NCI-H1105 treated with DMSO at 0.1 percent for 48 hours (cell line): ENCODE measurements at places on chromosomes 1 and 21.
A peak's percentile ranks its signal among the peaks of the same experiment; 100 is the strongest.

GRCh38 chr21:16605597-16605996, 875.8 kb downstream of the USP25 start:
- peak; percentile 14 for DNase-seq

- DNase-seq: no peak
Observed at GRCh38 chr1:242402956-242403355, 121.5 kb downstream of the PLD5 start.

DNA sequence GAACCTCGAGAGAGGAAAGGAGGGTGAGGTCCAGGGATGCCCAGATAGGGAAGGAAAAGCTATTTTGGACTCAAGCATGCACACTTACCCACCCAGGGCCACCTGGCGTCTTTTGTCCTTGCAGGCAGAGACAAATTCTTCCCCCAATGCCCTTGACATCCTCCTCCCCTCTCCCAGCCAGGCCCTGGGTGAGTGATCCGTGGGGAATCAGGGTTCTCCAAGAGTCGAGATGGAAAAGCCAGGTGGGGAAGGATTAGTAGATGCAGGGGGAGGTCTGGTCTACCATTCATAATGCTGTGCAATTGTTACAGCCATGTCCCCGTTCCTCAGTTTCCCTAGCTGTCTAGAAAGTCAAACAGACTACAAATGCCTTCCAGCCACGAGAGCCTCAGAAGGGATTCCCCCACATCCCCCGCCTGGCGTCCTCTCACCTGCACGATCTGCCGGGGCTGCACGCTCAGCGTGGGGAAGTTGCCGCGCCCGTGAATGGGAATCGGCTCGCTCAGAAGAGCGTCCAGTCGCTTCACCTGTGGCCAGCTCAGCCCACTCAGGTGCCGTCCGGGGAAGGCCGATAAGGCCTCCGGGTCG, 580 bp downstream of the TENT5B start:
- no peak for DNase-seq

DNA sequence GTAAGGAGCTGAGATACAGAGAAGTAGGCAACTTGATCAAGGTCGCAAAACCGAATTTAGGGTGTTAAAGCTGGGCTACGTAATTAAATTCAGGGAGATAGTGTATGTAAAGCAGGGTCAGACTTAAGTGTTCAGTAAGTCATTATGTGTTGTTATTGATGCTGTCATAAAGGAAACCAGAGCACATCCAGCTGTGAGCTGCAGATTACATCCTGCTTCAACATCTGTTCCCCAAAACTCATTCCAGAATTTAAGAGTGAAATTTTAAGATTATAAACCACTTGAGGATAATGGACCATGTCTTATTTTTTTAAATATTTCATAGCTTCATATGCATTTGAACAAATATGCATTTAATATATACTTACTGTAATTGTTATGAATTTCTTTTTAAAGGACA, 49.7 kb downstream of the IVNS1ABP start:
- DNase-seq: no peak

DNA sequence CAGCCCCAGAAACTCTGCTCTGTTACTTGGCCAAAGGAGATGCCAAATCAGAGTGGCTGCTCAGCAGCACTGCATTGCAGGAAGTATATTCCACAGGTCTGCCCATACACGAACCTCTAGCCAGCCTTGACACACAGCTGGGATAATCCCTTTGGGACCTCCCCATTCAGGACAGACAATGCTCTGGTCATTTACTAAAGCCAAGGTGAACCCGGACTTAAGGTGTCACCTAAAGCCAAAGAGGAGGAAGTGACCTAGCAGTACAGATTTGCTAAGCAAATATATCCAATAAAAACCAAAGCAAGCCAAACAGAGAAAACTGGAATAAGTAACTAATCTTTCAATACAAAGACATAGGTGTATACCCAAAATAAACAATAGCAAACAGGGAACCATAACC, 27.7 kb downstream of the COPA start:
- no peak for DNase-seq

DNA sequence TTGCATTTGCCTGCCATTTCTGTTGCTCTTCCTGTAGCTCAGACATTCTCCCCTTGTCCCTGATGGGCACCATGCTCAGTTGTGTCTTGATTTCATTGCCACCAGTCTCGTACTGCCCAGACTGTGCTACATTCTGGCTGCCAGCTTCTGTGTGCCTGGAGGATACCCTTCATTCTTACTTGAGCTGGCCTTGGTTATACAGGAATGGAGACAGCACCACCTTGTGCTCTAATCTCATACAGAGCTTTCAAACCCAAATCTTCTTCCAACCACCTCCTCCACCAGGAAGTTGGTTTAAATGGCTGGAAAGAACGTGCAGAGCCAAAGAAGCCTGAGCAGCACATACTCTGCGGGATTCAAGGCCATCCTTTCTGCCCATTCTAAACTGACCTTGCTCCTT, 165.3 kb downstream of the SLC35F3 start:
- DNase-seq: no peak

- no peak for DNase-seq
Observed at GRCh38 chr1:160781914-160782689, 13.9 kb upstream of the LY9 start.

GRCh38 chr1:12600880-12601633, 17.0 kb downstream of the DHRS3 start:
- peak; percentile 2 for DNase-seq

DNA sequence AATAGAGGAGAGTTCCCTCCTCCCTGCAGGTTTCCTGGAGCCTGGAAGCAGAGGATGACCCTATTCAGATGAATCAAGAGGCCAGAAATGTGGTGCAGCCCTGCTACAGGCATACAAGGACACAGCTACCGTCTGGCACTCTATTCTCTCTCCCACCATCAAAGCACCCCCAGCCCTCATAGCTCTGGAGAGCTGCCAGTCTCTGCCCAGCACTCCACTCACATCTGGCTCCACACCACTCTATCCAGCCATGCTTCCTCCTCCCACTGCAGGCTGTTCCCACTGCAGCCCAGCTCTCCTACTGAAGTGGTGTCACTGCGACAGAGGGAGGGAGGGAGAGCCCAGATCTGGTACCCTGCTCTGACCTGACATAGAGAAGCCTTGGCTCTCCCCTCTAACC, 18.4 kb downstream of the SYT2 start:
- DNase-seq: peak; percentile 61

- DNase-seq: no peak
Observed at GRCh38 chr1:57163325-57163724, 197.5 kb upstream of the C8B start.

DNA sequence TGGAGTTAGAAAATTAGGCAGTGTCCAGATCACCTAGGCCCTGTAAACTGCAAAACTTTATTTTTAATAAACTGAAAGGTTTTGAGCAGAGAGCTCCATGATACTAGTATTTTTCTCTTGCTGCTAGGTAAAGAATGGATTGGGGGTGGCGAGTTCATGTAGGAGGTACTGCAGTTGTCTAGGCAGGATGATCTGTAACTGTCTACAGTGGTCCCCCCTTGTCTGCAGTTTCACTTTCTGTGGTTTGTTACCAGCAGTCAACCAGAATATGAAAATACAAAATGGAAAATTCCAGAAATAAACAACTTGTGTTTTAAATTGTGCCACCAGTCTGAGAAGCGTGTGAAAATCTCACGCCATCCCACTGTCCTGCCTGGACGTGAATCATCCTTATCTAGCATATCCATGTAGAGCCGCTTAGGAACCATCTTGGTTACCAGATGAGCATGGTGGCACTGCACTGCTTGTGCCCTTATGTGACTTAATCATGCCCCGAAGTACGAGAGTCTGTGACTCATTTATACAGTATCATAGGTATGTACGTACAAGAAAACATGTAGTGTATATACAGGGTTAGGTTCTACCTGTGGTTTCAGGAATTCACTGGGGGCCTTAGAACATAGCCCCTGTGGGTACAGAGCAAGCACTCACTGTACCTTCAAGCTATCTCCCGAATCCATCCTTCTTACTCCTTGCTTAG, 94.2 kb downstream of the AHCTF1 start:
- DNase-seq: no peak

DNA sequence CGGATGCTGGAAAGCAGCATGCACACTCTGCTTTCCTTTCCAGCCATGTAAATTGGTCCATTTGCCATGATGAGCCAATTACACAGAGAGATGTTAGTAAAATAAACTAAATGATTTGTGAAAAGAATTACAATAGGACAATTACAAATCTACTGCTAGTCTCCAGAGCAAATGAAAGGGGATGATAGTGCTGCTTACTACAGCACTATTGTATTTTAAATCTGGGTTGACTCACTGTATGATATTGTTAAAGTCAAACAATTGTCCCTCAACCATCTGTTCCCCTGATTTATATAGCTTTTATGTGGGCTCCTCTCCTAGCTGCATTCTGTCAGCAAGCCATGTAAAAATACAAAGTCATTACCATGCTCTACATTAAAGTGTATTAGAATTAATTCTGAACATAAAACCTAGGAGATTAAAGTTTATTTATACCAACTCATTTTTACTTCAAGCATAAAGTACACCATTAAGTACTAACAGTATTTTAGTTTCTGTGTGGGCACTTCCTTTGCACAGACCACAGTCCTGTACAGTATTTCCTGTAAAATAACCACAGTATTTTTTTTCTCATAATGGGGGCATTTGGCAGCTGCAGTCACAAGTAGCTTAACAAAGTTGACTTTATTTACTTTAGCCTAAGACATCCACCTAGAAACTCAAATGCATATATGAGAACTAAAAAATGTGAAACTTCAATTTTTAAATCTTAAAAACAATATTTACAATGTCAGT, 135.8 kb downstream of the VAV3 start:
- DNase-seq: no peak

DNA sequence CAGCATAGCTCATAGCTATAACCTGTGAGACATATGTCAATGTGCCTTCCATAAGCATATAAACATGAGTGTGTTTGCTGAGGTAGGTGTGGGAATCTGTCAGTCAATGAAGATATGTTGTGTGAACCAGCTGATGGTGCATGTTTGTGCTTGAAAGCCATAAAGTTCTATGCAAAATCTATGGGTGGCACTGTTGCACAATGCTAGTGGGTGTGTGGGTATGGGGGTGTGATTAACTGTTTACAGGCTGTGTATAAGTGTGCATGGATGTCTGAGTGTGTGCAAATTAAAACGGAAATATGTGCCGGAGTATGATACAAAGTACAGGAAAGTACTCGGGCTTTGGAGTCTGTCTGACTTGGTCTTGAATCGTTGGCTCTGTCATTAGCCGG, 1.0 kb upstream of the ATP2B4 start:
- peak; percentile 44 for DNase-seq

GRCh38 chr1:78033797-78034172, 12.0 kb upstream of the GIPC2 start:
- no peak for DNase-seq

GRCh38 chr1:243487649-243488227, 231.9 kb downstream of the SDCCAG8 start:
- no peak for DNase-seq

- DNase-seq: no peak
Observed at GRCh38 chr1:184626076-184627006, 128.3 kb downstream of the EDEM3 start.

- DNase-seq: no peak
Observed at GRCh38 chr1:207789792-207790787, 38.2 kb downstream of the CD46 start.

DNA sequence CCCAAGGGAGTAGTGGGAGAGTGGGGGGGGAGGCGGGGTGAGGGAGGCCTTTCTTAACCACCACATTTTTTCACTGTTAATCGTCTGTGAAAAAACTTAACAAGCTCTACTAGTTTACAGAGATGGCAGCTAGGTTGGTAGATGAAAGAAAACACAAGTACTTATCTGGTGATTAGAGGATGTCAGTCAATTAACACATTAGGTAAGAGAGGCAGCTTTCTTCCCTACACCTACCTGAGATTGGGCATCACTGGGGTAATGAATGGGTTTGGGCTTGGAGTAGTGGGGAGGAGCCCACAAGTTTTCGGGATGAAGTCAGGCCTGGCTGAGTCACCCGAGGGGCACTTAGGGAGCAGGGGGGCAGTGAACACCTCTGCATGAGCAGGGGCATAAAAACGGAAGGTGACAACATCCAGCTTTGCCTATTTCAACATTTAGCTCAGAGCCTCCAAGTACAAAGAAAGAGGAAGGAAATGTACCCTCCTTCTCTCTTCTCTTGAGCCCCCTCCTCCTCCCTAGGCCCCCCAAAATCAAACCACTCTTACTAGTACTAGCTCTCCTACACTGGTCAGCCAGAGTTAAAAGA, 2.5 kb downstream of the LBR start:
- DNase-seq: no peak

DNA sequence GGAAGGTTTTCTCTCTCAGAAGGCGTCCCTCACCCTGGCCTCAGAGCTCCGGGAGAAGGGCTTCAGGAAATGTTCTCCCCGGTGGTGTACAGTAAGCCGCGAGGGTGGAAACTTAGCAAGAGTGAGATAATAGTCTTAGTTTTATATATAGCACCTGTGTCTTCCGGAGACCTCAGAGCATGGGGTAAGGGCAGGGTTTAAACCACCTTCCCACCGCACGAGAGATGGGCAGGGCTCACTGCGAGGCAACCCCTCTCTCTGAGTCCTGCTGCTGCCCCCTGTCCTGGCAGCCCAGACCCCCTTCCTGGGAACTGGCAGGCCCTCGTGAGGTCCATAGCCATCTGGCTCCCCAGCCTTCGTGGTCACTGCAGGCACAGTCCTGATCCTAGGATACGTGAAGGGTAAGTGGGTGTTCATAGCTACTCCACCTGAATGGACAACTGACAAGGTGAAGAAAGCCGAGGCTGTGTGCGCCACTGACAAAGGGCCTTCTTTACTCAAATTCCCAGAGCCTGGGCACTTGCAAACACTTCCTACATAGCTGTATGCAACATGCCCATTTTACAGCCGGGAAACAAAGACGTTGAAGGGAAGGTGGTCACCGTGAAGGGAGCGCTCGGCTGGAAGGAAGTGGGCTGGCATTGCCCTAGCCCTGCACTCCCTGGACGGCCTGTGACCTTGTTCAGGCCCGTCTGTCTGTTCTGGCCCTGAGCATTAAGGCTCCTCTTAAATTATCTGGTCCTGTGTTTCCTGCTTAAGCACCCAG, 26.9 kb downstream of the ITPKB start:
- DNase-seq: no peak

GRCh38 chr21:42079939-42080787, 9.0 kb downstream of the UMODL1 start:
- DNase-seq: no peak

GRCh38 chr1:1398677-1399186, 403 bp downstream of the CCNL2 start:
- no peak for DNase-seq

DNA sequence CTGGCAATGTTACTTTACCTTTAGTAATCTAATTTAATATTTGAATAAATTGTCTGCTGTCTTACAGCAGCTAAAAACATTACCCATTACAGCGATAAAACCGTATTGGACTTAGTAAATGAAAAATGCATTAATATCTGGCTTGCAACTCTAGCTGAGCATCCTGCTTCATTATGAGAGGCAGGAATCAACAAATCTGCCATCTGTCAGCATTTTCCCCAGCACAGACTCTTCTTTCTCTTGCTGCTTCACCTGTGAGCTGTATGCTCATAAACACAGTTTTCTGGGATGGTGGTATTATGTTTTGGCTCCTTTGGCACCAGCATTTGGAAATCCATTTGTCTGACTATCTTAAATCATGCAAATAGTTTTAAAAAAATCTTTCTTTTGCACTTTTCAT, 487.1 kb downstream of the KCNT2 start:
- DNase-seq: no peak
